ENCODE measurements at places on chromosomes 2 and 18.
A peak's percentile ranks its signal among the peaks of the same experiment; 100 is the strongest.

DNA sequence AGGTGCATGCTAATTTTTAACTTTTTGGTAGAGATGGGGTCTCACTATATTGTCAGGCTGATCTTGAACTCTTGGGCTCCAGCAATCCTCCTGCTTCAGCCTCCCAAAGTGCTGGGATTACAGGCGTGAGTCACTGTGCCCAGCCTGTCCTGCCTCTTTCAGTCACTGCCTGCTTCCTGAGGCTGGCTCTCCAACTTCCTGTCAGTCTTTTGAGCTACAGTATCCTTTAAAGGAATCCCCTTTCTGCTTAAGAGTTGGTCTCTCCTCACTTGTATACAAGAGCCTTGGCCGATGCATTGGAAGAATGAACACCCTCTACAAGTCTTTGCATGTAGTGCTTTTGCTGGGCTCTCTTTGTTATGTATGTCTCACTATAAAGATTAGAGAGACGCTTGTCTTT is 88.4 kb upstream of the SMAD2 start:
- DNase-seq, result no peak

DNA sequence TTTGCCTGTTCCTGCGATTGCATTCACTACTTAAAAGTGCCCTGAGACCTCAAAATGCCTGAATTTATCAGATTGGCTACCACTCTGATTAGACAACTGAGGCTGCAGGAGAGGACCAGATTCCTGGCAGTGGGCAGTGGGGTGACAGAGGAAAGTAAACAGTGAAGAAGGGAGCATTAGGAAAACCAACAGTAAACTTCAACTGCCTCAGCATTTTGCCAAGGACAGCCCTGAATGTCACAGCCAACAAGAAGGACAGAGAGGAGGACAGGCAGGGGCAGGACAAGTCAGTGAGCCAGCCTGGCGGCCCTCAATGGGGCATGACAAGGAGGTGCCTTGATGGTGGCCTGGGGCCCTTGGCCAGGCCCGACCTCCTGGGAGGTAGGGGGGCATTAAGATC is 24.3 kb downstream of the ACMSD start:
- no peak for DNase-seq

- DNase-seq, result no peak
Measured at GRCh38 chr2:121558329-121558728, 27.6 kb downstream of the RNU4ATAC start.

GRCh38 chr2:11520092-11520693 is 13.7 kb upstream of the GREB1 start:
- no peak for DNase-seq

GRCh38 chr2:53752385-53752784 is 15.2 kb upstream of the CHAC2 start:
- DNase-seq, result no peak

DNA sequence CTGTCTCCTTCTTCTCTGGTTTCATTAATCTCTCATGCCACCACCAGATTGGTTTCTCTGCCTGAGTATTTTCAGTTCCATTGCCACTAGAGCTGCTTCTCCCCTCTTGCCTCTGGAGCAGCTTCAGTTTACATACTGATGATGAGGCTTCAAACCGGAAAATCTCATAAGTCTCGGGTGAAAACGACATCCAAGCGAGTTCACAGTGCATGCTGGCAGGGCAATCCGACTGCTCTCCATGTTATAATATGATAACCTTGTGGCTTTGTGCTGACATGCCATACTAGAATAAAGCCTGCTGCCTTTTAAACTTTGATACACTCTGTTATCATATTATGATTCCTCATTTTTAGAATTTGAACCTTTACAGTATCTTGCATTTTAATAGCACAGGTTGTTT is 153.5 kb downstream of the PRPF40A start:
- DNase-seq, result no peak

DNA sequence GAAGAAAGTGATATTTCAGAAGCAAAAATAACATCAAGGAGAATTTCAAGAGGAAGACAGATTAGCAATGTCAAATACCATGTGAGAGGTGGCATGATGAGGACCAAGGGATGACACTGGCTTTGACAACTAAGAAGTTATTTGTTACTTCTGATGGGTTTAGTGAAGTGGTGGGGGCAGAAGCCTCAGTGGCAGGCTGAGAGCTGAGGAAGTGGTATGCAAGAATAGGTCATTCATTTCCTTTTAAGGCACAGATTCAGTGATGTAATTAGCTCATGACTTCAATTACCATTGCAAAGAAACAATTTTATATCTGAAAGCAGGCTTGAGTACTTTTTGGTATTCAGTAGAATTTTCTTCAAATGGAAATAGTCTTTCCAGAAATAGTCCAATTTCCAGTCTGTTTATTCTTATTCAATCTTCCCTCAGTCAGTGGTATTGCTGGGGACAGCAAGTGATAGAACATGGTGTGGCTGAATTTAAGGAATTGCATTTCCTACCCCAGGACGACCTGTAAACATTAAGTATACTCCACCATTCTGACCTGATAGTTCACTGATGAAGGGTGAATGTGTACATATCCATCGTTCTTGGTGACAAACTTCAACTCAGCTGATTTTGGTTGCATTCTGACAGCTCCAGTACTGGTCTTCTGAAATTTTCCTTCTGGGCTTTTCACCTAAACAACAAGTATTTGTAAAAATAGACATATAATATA is 28.2 kb downstream of the GEMIN6 start:
- DNase-seq, result no peak

DNA sequence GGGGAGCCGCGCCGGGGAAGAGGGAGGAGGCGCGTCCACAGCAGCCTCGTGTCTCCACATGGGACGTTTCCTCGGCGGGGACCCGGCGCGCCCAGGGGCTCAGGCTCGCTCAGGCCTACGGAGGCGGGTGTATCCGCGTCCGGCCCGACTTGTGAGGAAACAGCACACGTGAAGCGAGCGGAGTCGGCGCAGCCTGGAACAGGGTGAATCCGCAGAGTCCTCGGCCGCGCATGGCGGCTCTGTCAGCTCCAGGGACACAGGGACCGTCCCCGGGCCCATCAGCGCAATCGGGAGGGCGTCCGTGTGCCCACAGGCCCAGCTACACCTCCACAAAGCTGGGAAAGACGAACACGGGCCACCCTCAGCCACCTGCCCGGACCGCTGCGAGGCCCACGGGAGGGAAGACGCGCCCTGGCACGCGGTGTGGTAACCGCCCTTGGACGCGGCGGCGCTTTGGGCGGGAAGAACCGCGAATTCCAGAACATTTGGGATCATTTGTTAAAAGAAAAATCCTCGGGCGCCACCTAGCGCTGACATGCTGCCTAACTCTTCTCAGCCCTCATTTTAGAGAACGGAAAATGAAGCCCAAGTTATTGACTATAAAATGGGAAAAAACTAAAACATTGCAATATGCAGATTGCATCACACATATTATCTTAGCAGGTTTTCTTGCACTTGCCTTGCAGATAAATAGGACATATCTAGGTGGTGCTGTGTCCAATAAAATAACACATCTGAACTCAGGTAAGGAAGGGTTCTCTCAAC is 40.4 kb downstream of the TMEM18 start:
- DNase-seq, result peak; percentile 32

- DNase-seq, result no peak
Measured at GRCh38 chr2:187102381-187102780, 253.4 kb upstream of the ZSWIM2 start.

DNA sequence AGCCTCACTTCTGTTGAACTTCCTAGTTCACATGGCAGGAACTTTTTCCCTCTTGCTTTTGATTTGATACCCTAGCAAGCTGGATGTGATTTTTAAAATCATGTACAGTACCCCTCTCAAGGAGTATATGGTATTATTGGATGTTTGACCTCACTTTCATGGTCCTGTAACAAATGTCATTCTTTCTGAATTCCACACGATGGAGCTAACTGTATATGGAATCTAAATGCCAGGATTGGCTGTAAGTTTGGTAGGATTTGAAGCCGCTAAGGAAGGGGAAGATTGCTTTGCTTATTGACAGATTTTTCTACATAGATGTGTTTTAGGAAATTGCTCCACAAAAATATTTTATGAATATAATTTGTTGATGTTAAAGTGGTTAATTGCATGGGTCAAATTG is 18.3 kb downstream of the MAIP1 start:
- no peak for DNase-seq
